ENCODE measurements at places on chromosomes 16 and 17. TPM values are rescaled to one million over a fixed set of nuclear protein-coding genes. Genes with fewer than 3 reads are reported as not detected.
A peak's percentile ranks its signal among the peaks of the same experiment; 100 is the strongest.

The ASB16 gene
- not detected for total RNA-seq

GRCh38 chr17:50547736-50548083 lies 736 bp downstream of the SPATA20 start:
- DNase-seq: no peak

GRCh38 chr16:88967830-88968588 lies 9.0 kb downstream of the CBFA2T3 start:
- DNase-seq: peak; percentile 5

GRCh38 chr17:47687748-47688147 lies 6.2 kb upstream of the TBKBP1 start:
- no peak for DNase-seq

DNA sequence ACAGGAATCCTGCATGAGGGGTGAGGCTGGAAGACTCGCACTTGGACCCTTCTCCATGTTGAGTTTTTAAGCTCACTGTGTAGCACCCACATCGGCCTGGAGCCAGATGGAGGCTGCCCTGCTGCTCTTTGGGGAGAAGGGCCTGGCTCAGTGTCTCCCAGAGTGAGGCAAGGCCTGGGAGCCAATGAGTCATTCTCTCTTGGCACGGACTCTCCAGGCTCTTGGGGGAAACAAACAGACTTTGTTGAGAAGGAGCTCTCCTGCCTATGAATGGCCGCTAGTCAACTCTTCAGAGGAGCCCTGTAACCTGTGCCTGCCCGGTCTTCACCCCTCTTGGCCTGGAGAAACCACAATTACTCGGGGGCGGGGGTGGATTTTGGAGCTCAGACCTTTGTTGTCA lies 50.8 kb upstream of the MAF start:
- DNase-seq: no peak

GRCh38 chr16:80210787-80211186 lies 330.0 kb upstream of the DYNLRB2 start:
- DNase-seq: no peak

DNA sequence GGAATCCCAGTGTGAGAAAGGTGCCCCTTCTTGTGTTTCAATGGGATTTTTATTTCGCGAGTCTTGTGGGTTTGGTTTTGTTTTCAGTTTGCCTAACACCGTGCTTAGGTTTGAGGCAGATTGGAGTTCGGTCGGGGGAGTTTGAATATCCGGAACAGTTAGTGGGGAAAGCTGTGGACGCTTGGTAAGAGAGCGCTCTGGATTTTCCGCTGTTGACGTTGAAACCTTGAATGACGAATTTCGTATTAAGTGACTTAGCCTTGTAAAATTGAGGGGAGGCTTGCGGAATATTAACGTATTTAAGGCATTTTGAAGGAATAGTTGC lies 567 bp downstream of the UBB start:
- DNase-seq: peak; percentile 36

The CLEC19A gene
- not detected for total RNA-seq

The TBC1D3K gene
- total RNA-seq: not detected

DNA sequence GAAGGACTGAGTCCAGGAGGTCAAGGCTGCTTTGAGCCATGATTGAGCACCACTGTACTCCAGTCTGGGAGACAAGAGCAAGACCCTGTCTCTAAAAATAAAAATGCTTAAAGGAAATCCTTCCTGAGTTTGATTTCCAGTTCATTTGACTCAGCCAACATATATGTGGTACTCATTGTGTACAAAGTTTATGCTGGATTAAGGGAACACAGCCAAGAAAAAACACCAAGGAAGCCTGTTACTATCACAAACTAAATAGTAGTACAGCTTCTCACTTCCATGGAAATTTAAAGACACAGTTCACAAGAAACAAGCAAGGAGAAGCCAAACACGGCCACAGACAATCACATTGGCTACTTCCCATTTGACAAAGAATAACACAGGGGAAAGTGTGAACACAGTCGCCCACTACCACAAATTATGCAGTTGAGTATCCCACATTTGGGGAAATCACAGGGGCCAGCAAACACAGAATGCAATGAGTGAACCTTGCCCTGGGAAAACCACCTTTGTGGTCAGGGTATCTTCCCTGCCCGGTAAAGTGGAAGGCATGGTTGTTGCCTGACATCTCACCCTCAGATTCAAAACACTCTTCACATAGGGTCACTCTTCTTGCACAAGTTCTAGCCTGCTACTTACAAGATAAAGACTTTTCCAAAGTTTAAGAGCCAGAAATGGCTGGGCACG lies 14.5 kb downstream of the TEX14 start:
- no peak for DNase-seq

- DNase-seq: no peak
These were observed 13.0 kb upstream of the PNPO start for GRCh38 chr17:47928415-47928814.

The PRM1 gene
- total RNA-seq: not detected

DNA sequence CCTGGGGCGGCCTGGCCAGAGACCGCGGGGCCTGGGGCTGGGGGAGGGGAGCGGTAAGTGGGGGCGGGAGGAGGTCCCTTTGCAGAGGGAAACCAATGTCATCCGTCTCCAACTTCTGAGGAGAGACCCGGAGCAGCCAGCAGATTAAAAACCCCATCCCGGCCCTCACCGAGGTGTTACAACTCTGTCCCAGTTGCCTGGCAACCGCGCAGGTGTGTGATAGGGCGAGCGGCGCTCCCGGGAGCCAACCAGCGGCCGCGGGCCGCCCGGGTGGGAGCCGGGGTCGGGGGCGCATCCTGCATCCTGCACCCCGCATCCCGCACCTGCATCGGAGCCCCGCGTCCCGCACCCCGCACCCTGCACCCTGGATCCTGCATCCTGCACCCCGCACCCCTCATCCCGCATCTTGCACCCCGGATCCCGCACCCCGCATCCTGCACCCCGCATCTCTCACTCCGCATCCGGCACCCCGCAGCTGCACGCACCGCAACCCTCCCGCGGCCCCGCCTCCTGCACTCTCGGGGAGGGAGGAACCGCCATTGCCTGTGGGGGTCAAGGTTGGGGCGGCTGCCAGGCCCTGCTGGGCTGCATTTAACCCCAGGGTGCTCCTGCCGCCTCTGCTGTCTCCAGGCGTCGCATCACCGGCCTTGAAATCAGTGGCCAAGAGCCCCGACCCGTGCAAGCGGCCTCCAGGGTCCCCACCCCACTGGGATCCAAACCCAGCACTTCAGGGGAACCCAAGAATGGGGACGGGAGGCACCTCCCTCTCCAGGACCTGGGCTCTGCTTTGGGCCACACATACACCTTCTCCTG lies 47.3 kb downstream of the RTN4RL1 start:
- no peak for DNase-seq

The KLHL36 gene
- total RNA-seq: 49.6 TPM

DNA sequence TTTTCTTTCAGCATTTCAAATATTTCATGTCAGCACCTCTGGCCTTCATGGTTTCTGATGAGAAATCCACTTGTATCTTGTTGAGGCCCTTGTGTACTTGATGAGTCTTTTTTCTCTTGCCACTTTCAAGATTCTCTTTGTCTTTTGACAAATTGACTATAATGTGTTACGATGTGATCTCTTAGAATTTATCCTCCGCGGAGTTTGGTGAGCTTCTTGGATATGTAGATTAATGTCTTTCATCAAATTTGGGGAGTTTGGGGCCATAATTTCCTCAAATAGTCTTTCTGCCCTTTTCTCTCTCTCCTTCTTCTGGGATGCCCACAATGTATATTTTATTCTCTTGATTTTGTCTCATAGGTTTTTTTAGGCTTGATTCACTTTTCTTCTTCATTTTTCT lies 96.0 kb downstream of the CHD9 start:
- no peak for DNase-seq

The TPPP3 gene
- under 0.01 TPM for total RNA-seq

GRCh38 chr16:55388131-55388862 lies 64.3 kb downstream of the IRX6 start:
- DNase-seq: no peak

- DNase-seq: no peak
These were observed 11.1 kb downstream of the SHISA6 start for GRCh38 chr17:11252146-11252545.

GRCh38 chr16:57906382-57907316 lies 64.3 kb downstream of the CNGB1 start:
- DNase-seq: peak; percentile 16

DNA sequence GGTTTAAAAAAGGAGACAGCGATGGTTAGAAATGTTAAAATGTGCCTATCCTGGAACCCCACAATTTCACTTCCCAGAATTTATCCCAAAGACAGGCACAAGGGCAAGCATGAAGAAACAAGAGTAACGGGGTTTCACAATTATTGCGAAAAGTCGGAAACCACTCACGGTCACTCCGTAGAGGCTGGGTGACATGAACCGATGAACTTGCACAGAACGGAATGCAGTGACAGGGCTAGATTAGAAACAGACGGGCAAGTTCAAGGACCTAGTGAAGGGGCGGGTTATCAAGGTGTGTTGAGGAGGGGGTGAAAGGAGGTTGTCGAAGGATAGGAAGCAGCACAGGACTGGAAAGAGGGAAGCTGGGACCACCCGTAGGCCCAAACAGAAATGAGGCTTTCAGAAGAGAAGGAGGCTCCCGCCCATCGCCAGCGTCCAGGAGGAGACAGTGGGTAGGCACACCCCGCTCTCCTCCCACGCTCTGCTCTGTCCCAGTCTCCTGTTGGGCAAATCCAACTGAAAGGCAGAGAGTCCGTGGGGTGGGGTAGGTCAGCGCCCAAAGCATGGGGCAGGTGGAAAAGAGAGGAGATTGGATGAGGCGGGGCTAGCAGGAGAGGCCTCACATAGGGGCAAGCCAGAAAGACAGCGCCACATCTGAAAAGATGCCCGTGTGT lies 47.4 kb upstream of the JPH3 start:
- no peak for DNase-seq

DNA sequence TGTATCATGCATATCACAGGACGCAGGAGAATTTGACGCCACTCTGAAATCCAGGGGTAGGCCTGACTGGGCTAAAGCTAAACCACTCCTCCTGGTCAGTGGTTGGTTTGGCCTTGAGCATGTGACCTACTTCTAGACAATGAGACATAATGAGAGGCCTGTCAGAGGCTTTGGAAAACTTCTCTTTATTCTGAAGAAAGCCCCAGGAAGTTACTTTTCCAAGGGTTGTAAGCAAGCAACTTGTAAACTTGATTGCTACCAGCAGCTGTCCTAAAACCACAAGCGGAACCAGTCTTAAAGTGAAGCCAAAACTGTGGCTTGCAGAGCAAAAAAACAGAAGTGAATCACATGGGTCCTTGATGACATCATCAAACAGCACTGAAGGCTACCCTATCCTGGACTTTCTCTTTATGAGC lies 138.2 kb upstream of the COX10 start:
- no peak for DNase-seq

Measured in dermis microvascular lymphatic vessel endothelial cell (primary cell).